ENCODE measurements at places on chromosomes 2 and 18.

GRCh38 chr2:71800106-71800809 lies 346.9 kb downstream of the DYSF start:
- no peak for DNase-seq

GRCh38 chr2:121297217-121297830 lies 12.3 kb upstream of the TFCP2L1 start:
- peak; percentile 12 for DNase-seq

DNA sequence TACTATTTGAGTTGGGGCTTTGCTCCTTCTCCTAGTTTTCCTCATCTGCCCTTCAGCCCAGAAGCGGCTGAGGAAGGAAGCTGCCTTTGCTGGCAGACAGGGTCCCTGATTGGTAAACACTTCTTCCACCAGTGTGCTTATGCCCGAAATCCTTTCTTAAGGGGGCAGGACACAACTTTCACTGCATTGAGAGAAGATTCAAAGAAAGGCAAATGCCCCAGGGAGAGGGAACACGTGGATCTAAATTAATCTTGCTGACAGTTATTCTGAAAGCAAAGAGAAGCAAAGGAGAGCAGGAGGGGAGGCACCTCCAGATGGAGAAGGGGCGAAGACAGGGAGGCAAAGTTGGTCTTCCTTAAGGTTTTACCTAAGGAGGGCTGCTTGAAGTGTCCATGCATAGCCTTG lies 92.1 kb upstream of the EFEMP1 start:
- no peak for DNase-seq

- DNase-seq, result peak; percentile 99
Measured at GRCh38 chr2:40434731-40435271, 17.1 kb downstream of the SLC8A1 start.

DNA sequence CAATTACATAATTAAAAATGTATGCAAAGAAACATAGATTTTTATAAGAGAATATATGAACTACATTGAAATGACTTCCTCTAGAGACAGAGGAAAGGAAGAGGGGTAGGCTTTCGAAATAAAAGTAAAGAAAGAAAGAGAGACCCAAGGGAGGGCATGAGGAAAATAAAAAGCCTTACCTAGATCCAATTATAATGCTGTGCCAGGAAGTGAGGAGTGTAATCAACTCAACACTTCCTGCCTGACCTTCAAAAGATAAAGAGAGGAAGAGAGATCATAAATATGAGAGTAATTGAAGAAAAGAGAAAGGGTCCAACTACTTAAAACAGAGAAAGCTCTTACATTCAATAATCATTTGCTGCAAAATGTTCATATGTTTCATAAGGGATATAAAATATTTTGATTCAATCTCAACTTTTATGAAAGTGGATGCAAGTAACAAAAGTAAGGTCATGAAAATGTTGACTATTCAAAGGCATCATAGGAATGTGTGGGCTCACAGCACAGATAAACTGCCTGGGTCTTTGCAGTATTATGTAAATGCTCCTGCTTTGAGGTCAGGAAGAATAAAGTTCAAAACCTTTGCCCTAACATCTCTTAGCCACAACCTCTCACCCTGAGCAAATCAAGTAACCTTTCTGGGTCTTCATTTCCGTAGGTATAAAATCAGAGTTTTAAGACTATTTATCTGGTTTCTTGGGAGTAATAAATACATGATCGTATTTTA lies 1237.7 kb downstream of the LRP1B start:
- no peak for DNase-seq

- peak; percentile 42 for DNase-seq
Measured at GRCh38 chr2:178473931-178474330, 4.5 kb downstream of the FKBP7 start.

- peak; percentile 39 for DNase-seq
Measured at GRCh38 chr2:199144036-199144435, 313.7 kb downstream of the SATB2 start.

GRCh38 chr2:26414311-26414710 lies 12.6 kb downstream of the DRC1 start:
- DNase-seq, result no peak

- DNase-seq, result no peak
Measured at GRCh38 chr2:167471332-167471731, 583.1 kb downstream of the XIRP2 start.

- no peak for DNase-seq
Measured at GRCh38 chr2:156657809-156658208, 221.6 kb downstream of the GPD2 start.

- no peak for DNase-seq
Measured at GRCh38 chr2:26279886-26280285, 35.1 kb downstream of the HADHB start.

- DNase-seq, result no peak
Measured at GRCh38 chr2:208311321-208311720, 45.3 kb downstream of the PIKFYVE start.

DNA sequence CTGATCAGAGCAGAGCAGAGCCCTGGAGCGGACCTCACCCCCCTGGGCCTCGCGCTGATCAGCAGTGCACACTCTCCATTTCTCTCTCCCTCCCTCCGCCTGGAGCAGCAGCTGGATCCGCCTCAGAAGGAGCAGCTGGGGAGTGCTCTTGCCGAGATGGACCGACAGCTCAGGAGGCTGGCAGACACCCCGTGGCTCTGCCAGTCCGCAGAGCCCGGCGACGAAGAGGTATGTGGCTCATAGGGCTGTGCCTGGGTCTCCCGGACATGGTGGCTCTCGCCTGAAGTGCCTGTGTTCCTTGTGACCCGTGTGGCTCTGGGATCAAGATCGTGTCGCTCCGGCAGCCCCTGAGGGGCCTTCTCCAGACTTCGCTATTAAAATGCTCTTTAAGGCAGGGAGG lies 102.5 kb downstream of the USP40 start:
- DNase-seq, result no peak

Data from fibroblast of lung (primary cell).